ENCODE measurements at places on chromosomes 2 and 18. TPM values are rescaled to one million over a fixed set of nuclear protein-coding genes. Genes with fewer than 3 reads are reported as not detected.

- no peak for DNase-seq
Observed at GRCh38 chr2:219175486-219175885, 1.2 kb downstream of the CNPPD1 start.

DNA sequence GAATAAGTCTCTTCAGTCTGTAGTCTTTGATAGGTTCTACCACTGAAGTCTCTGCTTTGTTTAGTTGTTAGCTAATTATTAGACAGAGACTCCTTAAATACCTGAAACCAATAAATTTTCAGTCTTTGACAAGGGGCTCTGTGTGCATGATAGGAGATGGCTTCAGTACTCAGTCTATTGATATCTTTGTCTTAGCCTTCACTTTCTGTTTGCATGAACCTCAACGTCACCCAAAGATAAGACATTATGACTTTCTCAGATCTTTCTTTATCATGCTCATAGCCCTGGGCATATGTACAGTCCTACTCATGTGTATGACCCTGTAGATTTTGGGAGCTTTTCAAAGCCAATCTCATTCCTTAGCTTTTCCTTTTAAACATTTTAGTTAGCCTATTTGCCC, 183.5 kb upstream of the GCFC2 start:
- no peak for DNase-seq

The DSC3 gene
- 0.82 TPM for total RNA-seq

GRCh38 chr2:107358362-107358761, 468.3 kb upstream of the RGPD4 start:
- no peak for DNase-seq

DNA sequence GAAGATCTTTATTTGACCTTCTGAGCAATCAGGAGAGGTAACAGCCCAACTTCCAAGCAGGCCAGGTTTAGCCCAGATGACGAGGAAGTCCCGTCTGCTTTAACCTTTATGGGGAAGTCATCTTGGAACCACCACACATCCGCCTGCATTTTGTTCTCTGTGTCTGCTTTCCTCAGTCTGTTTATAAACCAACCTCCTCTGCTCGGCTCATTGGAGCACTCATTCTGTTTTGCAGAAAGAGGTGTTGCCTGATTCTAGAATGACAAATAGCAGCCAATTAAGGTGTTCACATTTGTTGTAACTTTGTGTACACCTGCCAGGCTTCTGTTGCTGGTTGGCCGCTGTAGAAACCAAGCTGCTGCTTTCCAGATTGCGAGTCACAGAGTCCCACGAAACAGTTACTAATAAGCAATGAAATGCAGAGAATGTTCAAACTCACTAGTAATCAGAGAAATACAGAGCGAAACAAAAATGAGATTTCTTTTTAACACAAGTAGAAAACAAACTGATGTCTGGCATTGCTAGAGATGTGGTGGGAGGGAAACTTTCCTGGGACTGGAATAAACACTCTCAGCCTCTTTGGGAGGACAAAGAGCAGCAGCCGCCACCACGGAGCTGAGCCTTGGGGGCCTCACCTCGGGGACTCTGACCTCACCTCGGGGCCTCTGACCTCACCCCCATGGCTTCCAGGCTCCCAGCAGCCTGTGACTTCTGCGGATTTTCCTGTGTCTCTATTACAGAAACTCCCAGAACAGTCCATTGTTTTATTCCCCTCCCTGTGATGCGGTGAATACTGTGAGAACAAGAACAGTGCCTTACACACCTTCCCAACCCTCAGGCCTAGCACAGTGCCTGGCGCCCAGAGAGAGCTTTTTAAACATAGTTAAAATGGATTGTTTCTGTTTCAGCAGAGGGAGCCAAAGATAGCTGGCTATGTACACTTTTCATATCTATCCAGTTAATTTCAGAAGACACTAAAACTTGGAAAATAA, 64.0 kb downstream of the MBP start:
- no peak for DNase-seq

DNA sequence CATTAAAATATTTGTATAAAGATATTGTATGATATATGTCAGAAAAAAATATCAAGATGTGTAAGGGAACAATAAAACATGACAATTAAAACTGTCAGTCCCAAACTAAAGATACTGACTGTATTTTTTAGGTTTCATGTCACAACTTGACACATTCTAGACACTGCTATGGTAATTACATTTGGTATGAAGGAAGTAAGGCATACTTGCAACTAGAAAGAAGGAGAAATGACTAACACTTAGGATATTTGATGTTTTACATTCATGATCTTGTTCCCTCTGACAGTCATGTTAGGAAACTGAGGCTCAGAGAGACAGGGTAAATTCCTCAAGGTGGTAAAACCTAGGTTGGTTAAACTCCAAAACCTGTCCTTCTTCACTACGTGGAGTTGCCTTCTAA, 68.3 kb downstream of the TMEFF2 start:
- no peak for DNase-seq

- no peak for DNase-seq
Observed at GRCh38 chr18:63141778-63142176, 177.8 kb downstream of the BCL2 start.

- no peak for DNase-seq
Observed at GRCh38 chr2:226487573-226487972, 312.0 kb downstream of the IRS1 start.

- DNase-seq, result peak; percentile 63
Observed at GRCh38 chr2:127415593-127416505, 2.4 kb upstream of the PROC start.

- peak; percentile 79 for DNase-seq
Observed at GRCh38 chr2:27085673-27086089, 891 bp upstream of the KHK start.

GRCh38 chr18:62717925-62718800, 2.8 kb downstream of the PHLPP1 start:
- DNase-seq, result no peak

The KCNE4 gene
- total RNA-seq, result 2.4 TPM

The LIMS2 gene
- 1.2 TPM for total RNA-seq

The SPC25 gene
- total RNA-seq, result 5.3 TPM

GRCh38 chr18:73979742-73980141, 167.9 kb downstream of the FBXO15 start:
- DNase-seq, result no peak

The GATA6 gene
- total RNA-seq, result under 0.01 TPM

The STAT4 gene
- total RNA-seq, result 5.3 TPM

GRCh38 chr2:200406379-200406778, 99.9 kb downstream of the SPATS2L start:
- DNase-seq, result no peak

DNA sequence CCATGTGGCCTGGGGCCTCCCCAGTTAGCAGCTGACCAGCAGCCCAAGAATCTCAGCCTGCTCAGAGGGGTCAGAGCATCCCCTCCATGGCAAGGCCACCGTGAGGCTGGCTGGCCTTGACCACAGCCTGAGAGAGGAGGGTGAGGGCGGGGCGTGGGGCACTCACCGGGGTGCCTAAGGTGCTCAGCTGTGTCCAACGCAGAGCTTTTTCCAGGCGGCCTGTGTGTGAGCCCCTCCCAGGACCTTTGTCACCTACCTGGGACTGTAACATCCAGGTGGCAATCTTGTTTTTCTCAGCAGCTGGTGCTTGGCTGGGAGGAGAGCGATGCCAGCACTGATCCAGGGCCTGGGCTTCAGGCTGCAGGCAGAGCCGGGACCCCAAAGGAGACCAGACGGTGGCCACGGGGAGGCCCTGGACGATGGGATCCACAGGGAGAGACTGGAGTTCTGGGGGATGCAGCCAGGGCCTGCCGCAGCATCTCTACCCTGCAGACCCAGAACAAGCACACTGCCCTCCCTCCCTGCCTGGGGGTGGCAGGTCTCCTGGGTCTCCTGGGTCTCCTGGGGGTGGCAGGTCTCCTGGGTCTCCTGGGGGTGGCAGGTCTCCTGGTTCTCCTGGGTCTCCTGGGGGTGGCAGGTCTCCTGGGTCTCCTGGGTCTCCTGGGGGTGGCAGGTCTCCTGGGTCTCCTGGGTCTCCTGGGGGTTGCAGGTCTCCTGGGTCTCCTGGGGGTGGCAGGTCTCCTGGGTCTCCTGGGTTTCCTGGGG, 12.3 kb downstream of the SNED1 start:
- DNase-seq, result no peak

The TPGS2 gene
- total RNA-seq, result 93.8 TPM

DNA sequence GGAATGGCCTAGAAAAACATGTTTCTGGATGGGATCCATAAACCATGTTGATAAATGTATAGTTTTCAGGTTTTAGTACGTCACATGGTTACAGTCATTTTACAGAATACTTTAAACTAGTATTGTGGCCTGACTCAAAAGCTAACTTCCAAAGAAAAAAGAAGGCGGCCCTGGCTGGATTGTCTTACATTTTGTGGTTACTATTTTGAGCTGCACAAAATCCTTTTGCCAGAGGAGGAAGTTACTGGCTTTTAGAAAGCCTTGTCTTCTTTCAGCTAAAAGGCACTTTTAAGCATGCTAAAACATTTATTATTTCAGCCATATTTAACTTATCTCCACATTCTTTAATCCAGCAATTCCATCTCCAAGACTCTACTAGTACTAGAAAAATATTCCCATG, 227.9 kb downstream of the CDH2 start:
- no peak for DNase-seq

DNA sequence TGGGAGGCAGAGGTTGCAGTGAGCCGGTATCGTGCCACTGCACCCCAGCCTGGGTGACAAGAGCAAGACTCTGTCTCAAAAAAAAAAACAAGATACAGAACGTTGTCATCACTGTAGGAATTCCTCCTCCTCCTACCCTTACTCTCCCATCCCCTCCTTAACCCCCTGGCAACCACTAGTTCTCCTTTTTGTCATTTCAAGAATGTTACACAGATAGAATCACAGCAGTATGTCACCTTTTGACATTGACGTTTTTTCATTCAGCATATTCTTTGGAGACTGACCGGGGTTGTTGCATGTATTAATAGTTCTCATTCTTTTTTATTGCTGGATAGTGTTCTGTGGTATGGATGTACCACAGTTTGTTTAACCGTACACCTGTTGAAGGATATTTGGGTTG, 32.4 kb downstream of the TTLL4 start:
- no peak for DNase-seq

The SPDYA gene
- 0.82 TPM for total RNA-seq

DNA sequence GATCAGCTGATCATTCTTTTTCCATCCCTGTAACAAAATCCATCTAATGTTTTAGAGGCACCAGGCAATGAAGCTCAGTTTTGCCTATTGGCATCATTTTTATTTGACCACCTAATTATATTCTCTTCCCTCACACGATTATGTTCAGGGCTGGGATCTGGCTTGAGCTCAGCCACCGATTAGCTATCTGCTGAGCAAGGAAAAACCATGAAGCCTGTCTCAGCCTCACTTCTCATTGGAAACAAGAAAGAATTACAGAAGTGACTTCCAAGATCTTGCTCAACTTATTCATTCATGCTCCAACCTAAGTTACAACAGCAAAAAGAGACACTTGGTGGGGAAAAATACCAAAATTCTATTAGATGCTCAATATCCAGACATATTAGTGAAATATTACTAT, 139.0 kb upstream of the SH3BP4 start:
- DNase-seq, result no peak

The UGT1A4 gene
- total RNA-seq, result not detected
